Gastrocnemius medialis (tissue), 4 donors: ENCODE measurements at places on chromosomes 12 and 14. TPM values are rescaled to one million over a fixed set of nuclear protein-coding genes. Genes with fewer than 3 reads are reported as not detected.

GZMB gene
- total RNA-seq, result not detected

LRRC23 gene
- 12.4 TPM for total RNA-seq

PTPN21 gene
- 10.5 TPM for total RNA-seq

CCDC175 gene
- not detected for total RNA-seq

TAMALIN gene
- total RNA-seq, result 13.9 TPM

RACGAP1 gene
- total RNA-seq, result 5.6 TPM
